Stimulated activated CD8-positive, alpha-beta memory T cell treated with anti-CD3 and anti-CD28 coated beads, Interleukin-15, amount 100 ng/mL, for 48 hours (primary cell): ENCODE measurements at places on chromosomes 12 and 14.

- DNase-seq: no peak
Measured at GRCh38 chr14:53954551-53955228, 1.9 kb downstream of the BMP4 start.

- no peak for DNase-seq
Measured at GRCh38 chr12:126551869-126552268, 1486.6 kb downstream of the AACS start.

DNA sequence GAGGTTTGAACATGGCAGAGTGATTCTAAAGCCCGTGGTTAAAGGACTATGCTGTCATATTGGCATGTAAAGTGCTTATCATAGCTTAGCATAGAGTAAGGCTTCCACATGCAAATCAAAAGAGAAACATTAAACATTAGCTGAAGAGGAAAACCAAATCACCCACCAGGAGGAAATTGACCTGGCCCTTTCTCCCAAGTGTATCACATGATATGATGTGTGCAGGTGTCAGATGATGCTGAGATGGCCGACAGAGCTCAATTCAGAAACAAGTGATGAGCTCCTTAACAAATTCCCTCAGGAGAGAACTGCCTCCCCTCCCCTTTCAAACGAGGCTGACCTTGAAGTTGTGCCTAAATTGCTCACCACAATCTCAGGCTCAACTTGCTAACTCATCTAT, 217.1 kb upstream of the BTG1 start:
- no peak for DNase-seq

GRCh38 chr14:75310295-75311111, 31.9 kb downstream of the FOS start:
- DNase-seq: no peak

DNA sequence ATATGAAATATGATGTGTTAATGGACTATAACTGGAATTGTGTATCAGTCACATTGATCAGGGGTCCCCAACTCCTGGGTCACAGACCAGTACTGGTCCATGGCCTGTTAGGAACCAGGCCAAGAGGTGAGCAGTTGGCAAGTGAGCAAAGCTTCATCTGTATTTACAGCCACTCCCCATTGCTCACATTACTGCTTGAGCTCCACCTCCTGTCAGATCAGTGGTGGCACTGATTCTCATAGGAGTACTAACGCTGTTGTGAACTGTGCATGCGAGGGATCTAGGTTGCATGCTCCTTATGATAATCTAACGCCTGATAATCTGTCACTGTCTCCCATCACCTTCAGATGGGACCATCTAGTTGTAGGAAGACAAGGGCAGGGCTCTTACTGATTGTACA, 72.3 kb downstream of the CDK17 start:
- no peak for DNase-seq

- DNase-seq: no peak
Measured at GRCh38 chr14:81113176-81113575, 107.6 kb downstream of the GTF2A1 start.

DNA sequence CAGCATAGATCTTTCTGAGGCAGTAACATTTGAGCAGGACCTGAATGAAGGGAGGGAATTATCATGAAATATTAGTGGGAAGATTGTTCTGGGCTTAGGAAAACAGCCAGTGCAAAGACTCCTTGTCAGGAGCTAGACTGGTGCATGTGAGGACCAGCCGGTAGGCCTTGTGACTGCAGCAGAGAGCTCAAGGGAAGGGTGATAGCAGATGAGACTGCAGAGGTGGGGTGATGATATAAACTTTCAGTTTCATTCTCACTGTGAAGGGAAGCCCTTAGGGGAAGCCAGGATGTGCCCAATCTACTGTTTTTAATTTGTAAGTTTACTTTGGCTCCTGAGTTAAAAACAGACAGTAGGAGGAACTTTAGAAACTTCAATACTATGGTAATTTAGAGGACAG, 12.4 kb downstream of the IL22 start:
- peak; percentile 40 for DNase-seq

GRCh38 chr14:70180718-70181117, 8.0 kb downstream of the SLC8A3 start:
- DNase-seq: no peak

DNA sequence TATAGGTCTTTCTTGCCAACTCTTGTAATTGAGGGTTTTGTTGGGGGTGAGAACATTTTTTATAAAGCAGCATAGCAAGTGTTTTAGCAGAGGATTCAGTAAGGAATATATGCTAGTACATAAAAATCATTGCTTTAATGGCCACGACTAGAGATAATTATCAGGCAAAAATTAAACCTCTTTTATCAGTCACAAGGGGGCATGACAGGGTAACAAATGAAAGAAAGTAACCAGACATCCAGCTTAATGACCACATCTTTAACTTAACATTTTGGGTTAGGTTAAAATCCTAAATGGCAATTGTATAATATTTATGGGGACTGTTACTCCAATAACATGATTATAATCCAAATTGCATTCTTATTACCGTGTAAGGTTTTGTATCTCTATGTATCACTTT, 119.6 kb downstream of the LRRIQ1 start:
- DNase-seq: no peak

GRCh38 chr12:42810006-42810405, 220.5 kb upstream of the PRICKLE1 start:
- no peak for DNase-seq

DNA sequence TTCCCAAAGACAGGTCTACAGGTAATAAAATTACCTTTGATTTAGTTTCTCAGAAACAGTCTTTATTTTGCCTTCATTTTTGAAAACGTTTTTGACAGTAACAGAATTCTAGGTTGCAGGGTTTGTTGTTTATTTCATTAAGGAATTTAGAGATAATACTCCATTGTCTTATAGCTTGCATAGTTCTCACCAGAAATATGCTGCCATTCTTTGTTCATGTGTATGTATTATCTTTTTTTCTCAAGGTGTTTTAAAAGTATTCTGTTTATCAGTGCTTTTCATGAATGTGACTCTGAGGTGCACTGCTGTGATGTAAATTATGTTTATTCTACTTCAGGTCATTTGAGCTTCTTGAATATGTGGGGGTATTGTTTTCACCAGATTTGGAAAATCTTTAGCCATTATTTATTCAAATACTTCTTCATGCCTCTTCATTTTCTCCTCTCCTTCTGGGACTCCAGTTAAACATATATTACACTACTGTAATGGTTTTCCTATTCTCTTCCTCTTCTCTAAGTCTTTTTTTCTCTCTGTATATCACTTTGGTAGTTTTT, 32.7 kb downstream of the ZNF605 start:
- DNase-seq: no peak

GRCh38 chr14:103867523-103867953, 20.2 kb upstream of the PPP1R13B start:
- DNase-seq: no peak

DNA sequence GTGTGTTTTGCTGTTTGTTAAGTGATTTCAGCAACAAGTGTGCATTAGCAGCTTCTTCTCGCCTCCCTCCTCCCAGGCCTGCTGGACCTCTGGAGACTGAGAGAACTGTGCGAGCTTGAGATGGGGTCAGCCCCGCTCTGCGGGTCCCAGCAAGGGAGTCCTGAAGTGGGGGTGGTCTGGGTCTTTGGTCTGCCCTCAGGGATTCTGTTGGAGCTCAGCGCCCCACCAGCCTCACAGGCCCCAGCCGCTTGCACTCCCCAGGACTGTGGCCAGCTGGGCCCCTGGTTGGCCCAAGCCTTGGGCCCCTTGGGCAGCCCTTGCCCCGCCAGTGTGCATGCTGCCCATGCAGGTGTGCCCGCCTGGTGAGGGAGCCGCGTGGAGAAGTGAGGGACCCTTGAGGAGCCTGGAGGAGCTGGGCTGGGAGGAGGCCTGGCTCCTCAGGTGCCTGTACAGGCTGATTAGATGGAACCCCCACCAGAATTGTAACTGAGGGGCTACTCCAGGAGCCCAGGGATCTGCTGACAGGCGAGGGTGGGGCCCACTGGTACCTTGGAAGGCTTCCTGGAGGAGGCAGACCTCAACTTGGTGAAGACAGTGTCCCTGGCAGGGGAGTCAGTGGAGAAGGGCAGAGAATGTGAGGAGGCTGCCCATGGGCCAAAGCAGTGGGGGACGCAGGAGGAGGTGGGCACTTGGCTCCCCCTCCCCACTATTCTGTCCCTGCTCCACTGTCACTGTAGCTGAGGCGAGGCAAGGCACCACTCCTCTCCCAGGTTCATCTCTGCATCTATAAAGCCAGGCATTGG, 56.7 kb downstream of the BEGAIN start:
- no peak for DNase-seq

DNA sequence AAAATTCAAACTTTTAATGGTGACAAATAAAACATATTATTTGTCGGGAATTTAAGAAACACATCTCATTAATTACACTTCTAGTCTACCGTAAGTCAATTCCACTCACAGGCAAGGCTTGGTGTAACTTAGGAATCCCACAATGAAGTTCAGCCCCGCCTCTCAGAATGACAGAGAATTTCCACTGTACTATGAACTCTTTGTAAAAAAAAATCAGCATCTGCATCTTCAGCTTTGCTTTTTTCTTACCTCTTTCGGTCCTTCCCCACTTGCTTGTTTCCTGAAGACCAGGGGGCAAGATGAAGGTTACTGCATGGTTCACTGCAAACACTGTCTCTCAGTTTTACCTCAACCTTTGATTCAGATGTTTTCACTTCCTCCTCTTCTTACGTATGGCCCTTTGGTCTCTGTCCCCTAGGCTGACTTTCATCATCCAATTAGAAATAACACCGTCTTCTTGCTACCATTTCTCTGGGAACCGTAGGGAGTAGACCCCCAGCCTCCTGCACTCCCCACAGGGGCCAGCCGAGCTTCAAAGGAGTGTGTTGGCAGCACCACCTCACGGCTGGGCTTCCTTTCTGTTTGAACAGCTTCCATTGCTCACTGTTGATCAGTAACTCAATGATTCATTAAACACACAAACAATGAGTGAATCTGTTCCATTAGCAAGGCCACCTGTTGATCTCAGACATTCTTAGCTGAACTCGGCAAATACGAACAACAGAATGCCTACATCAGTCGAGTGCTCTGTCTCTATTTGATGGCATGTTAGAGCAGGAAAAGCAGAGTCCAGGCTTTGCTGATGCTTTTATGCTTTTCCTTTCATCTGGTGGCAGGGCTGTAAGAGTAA, 343.0 kb downstream of the BMP4 start:
- DNase-seq: no peak

DNA sequence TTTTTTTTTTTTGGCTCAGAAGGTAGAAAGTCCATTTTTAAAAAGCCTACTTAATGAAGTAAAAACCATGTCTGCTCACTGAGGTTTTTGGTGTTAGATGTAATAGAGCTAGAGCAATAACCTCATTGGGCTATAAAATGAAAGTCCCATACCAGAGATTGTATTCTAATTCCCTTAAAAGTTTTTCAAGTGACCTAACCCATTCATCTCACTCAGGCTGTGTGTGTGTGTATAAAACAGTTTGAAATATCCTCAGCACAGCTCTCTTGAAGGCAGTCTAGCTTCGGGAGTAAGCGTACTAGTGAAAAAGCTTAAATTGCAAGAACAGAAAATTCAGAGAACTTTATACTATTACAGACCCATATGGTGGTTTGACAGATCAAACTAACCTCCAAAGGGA, 313.8 kb downstream of the CEP128 start:
- DNase-seq: no peak

GRCh38 chr12:86249851-86250250, 6.3 kb downstream of the MGAT4C start:
- no peak for DNase-seq

DNA sequence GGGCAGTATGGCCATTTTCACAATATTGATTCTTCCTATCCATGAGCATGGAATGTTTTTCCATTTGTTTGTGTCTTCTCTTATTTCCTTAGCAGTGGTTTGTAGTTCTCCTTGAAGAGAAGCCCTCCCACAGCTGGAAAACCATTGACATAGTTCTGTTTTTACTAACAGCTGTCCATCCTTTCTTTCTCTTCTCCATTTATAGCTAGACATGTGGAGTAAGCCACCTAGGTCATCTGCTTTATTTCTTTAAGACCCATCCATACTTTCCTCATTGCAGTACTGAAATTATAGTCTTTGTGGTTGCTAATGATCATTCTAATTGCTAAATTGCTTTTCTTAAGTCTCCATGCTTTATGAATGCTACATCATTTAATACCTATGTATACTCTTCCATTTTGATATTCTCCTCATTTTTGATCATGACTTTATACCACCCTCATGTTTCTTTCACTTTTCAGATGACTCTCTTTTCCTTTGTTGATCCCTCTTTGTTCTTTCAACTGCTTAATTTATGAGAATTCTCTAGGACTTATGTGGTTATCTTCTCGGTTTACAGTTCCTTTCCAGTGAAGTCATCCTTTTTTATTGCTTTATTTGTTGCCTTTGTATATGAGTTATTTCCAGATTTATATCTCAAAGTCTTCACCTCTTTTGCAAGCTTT, 114.2 kb downstream of the PCNX1 start:
- no peak for DNase-seq

GRCh38 chr12:23376238-23376637, 573.2 kb downstream of the SOX5 start:
- DNase-seq: no peak

- DNase-seq: no peak
Measured at GRCh38 chr12:64004641-64005040, 160.1 kb downstream of the SRGAP1 start.

- DNase-seq: no peak
Measured at GRCh38 chr14:101833045-101833444, 71.5 kb downstream of the PPP2R5C start.

- DNase-seq: no peak
Measured at GRCh38 chr14:60317609-60318008, 68.6 kb downstream of the PPM1A start.

DNA sequence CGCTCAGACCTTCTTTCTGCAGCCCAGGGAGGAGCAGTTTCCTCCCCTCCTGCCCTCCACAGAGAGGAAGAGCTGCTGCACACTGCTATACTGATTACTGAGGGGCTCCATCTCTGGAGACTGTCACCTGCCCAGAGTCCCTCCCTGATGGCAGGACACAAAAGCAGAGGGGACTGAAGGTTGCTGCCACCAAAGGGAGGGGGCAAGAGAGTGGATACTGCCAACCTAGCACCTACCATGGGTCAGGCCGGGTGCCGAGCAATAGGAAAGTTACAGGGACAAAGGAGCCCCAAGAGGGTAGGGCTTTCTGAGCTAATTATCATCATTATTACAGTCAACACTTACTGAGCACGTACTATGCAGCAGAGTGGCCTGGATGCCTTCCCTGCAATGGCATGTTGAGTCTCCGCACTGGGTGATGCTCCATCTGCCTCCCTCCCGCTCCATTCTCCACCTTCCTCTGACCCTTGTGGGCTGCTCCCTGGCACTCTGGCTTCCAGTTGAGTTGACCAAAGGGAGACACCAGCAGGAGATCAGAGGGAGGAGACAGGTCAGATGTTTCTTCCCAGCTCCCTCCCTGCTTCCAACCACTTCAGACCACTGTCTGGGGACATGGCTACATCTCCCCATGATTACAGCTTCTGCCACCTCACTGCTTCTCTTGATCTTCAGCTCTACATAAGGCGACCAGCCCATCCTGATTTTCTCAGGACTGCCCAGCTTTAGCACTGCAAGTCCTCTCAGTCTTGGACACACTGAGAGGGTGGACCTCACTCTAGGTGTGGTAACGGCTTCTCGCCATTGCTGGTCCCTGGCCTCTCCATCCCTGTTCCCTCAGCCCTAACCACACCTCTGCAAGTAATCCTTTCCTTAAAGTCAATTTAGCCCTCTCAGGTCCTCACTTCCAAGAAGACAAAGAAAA, 2.6 kb upstream of the KRT79 start:
- no peak for DNase-seq
